Substantia nigra (tissue), 51 donors: ENCODE measurements at places on chromosomes 5 and 9.

DNA sequence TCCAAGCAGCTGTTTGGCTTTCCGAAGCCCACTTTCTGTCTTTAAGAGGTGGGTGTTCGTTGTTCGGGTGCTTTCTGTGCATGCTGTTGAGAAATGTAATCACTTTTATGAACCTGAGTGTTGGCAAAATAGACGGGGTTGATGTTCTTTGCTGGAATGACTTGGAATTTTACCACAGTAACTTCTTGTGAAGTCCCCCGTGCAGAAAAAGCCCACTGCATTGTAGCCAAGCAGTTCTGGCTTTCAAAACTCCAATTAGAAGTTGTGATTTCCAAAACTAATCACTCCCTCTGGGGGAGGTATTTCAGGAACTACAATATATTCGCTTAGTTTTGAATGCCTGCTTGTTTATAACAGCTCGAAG, 111.1 kb downstream of the PAM start:
- DNase-seq = no peak

DNA sequence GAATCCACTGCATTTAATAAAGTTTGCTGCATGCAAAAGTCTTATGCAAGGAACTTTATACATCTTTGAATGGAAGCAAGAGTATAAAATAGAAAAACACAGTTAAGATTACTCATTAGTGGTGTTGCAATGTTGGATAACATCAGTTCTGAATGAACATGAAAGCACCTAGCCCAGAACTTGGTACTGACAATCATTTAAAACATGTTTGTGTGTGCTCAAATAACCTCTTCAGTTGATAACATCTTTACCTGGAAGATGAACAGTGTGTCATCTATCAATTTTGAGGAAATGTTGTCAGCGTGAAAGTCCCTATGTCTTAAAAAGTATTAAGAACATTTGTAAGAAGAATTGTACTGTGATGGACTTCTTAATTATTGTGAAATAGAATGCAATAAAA, 370.4 kb upstream of the GRAMD2B start:
- no peak for DNase-seq

DNA sequence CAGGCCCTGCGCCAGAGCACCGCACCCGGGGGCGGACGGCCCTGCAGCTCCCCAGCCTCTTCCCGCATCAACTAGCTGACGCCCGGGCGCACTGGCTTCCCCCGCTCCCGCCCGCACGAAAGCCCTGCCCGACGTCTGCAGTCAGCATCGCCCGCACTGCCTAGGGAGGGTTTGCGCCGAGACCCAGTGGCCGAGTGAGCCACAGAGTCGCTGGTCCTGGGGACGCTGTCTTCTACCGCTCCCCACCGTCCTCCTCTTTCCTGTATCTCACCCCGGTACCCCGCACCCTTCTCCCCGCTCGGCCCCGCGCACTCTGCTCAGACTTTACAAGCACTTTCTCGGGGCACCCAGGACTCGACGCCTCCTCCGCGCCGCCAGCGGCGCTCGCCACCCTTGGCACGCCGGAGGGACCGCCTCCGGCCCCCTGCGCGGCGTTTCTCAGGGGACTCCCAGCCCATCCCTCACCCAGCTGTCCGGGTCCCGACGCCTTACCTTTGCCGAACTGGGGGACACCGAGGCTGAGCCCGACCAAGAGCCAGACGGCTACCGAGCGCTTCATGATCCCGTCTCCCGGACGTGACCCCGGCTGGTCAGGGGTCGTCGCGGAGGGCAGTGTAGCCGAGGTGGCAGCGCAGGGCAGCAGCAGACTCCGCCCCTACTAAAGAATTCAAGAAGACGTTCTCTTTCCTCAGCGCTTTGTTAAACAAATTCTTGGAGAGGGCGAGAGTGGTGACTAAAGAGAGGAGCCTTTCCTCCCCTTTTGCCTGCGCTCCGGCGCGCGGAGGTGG, 670 bp downstream of the EDIL3 start:
- peak; percentile 48 for DNase-seq

DNA sequence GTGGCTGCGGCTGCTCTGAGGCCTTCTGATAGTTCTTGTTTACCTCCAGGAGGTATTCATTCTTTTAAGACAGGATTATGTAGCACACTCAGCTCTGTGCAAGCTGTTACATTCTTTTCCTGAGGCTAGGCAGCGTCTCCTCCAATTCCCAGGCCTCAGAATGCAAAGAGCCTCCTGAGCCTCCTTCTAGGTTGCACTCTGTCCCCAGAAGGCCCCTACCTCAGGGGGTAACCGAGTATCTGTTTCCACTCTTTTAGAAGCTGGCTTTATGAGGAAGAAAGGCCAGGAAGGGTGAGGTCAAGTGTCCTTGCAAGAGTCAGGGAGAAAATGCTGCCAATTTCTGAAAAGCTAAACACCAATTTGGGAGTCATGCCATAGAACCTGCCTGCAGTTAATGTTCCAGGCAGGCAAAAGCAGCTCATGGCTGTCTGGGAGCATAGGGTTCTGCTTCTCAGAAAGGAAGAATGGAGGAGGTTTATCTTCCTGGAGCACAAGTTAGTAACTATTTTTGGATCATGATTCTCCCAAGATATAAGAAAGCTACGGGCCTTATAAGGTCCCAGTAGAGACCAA, 178.9 kb downstream of the SEMA6A start:
- no peak for DNase-seq

DNA sequence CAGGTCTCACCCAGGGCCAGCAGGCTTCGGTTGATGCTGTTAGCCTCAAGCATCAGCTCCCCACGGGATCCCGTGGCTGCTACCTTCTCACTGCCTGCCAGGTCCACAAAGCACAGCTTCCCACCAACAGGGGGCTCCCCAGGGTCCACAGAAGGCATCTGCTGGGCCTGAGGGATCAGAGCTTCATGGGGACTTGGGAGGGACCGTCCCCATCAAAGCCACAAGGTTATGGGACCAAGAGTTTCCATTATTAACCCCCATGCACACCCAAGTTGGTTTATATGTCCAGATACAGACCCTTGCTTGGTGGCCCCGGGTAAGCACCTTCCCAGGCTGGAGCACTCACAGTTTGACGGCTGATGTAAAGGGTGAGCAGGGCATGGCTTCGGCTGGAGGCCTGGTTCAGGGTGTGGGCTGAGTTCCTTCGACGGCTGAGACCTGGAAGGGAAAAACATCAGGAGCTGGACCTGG, 3.0 kb downstream of the KIF12 start:
- no peak for DNase-seq

DNA sequence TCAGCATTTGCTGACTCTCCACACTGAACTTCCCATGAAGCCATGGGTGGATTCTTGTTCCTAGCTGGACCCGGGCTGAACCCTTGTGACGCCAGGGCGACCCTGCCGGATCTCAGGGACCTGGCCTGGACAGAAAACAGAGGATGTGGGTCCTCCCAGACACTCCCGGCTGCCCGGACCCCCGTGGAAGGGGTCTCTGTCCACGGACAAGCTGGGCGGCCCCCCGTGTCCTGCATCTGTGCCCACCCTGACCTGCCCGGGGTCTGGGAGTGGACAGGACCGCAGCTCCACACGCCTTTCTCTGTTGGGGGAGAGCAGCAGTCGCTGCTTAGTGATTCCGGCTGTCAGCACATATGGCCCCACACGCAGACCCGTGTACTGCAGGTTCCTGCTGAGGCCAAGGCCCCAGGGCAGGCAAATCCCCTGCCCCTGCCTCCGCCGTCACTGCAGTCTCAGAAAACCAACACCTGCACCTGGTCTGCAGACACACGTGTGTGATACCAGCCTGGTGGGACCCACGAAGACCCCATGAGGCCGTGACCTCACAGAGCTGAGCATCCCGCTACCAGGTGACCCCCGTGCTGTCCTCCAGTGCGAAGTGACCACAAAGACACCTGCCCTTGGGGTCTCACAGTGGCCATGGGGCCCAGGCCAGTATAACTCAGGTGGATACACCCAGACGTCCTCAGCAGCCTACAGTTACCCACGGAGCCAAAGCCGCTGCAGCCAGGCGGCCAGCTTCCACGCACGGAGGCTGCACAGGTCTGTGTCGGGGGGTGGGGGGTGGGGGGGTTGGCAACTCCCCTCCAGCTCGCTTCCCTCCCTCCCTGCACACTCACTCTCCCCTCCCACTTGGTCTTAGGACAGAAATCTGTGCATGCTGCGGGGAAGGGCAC, 50.6 kb downstream of the NKD2 start:
- DNase-seq = no peak

DNA sequence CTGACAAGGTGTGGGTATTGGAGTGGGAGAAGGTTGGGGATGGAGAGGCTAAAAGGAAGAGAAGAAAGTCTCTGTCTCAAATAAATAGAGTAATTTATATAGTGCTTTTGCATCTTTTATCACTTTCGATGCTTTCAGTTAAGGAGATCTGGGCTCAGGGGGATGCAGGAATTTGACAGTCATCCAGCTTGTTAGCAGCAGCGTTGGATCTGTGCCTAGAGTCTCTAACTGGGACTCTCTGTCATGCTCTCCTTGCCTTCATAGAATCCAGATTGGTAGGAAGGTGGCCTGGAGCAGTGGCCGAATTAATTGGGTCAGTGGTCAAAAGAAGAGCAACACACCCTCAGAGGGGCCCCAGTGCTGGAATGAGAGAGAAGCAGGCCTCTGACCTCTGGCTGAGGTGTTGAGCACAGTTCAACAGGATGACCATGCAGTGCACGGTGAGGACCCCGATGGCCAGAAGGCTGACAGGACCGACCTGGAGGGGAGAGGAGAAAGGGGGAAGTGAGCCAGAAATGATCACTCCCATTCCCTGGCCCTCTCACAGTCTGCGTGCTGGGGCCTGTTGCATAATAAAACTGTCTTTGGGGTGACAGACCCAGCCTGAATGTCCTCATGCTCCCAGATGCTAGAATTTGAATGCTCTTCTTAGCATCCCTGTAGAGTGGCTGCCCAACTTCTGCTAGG, 7.6 kb downstream of the SLC36A3 start:
- DNase-seq = no peak

DNA sequence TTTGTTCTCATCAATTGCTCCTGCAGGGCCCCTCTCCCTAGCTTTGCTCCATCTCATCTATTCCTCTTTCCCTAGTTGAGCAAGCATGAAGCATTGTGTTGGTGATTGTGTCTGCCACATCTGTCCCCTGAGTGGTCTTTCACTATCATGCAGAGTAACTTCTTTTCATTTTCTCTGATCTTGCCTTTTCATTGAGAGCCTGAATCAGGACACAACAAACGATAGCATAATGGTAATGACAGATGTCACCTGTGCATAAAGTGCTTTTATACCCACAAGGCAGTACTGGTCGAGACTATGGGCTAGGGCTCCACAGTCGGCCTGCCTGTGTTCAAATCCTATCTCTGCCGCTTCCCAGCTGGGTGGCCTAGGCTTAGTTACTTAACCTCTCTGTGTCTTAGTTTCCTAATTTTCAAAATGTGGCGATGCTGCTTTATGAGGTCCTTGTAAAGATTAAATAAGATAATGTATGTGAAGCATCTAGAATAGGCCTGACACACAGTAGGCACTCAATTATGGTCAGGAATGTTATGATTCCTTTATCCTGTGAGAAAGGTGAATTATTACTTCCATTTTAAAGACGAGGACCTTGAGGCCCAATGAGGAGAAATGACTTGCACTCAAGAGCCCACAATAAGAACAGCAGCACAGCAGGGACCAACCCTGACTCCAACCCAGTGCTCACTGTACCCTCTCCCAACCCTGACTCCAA, 137.1 kb upstream of the ZNF618 start:
- DNase-seq = no peak

DNA sequence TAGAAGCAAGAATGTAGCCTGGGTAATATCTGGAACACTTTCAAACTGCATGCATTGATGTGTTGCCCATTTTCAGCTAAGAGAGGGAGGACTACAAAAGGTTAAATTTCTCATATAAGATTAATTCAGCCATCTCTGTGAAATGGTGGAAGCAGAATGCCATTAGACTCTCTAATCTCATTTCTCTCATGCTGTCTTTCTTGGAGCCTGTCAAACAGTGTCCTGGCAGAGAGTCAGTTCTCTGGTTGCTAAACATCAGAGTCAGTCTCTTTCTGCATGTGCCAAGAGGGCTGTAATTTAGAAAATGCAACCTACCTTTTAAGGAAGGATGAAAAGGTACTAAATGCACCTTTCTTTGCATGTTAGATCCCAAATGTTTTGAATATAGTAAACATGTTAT, 910 bp upstream of the GARNL3 start:
- no peak for DNase-seq

- no peak for DNase-seq
Measured at GRCh38 chr5:3118340-3118739, 366.9 kb upstream of the IRX2 start.

- DNase-seq = no peak
Measured at GRCh38 chr5:10235350-10235749, 14.3 kb downstream of the ATPSCKMT start.

GRCh38 chr9:38689678-38690077, 30.3 kb downstream of the FAM240B start:
- DNase-seq = peak; percentile 6

DNA sequence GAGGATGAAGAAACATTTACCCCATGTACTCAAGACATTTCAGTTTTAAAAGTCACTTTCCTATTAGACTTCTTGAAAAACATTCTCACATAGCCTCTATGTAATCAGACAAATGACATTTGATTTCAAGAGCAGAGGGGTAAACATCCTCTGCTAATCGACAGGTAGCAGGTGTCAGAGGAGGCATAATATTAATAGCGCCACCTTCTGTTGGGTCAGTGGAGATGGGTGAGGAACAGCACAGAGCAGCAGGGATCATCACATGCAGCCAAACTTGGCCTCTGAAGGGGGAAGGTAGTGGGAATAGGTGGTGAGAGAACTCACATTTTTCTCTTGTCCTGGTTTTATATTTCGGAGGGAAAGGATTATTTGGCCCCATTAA, 3.3 kb upstream of the LSM11 start:
- DNase-seq = no peak

GRCh38 chr9:134660407-134660806, 18.8 kb downstream of the COL5A1 start:
- DNase-seq = no peak
